NCI-H524 treated with DMSO at 0.1 percent for 48 hours (cell line): ENCODE measurements at places on chromosomes 6 and 20.

GRCh38 chr6:116102873-116103272 is 2.2 kb downstream of the NT5DC1 start:
- DNase-seq: no peak

GRCh38 chr20:53332022-53332837 is 261.4 kb downstream of the ZNF217 start:
- DNase-seq: no peak

GRCh38 chr6:16380220-16380809 is 141.9 kb downstream of the GMPR start:
- no peak for DNase-seq

GRCh38 chr6:129329678-129330077 is 380.3 kb downstream of the ARHGAP18 start:
- DNase-seq: peak; percentile 25

DNA sequence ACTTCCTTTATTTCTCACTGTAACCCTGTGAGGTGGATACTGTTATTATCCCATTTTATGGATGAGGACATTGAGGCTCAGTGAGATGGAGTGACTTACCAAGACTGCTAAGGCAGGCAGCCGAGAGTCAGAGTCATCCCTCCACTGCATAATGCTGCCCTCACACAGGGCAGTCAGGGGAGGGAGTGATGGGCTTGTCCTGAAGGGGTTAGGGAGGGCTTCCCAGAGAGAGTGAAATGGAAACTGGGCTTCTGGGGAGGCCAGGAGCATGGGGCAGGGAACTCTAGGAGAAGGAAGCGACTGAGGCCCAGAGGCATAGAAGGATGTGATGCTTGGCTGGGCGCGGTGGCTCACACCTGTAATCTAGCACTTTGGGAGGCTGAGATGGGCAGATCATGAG is 31.1 kb downstream of the TM9SF4 start:
- no peak for DNase-seq

GRCh38 chr6:11096109-11096508 is 2.5 kb downstream of the SMIM13 start:
- no peak for DNase-seq

DNA sequence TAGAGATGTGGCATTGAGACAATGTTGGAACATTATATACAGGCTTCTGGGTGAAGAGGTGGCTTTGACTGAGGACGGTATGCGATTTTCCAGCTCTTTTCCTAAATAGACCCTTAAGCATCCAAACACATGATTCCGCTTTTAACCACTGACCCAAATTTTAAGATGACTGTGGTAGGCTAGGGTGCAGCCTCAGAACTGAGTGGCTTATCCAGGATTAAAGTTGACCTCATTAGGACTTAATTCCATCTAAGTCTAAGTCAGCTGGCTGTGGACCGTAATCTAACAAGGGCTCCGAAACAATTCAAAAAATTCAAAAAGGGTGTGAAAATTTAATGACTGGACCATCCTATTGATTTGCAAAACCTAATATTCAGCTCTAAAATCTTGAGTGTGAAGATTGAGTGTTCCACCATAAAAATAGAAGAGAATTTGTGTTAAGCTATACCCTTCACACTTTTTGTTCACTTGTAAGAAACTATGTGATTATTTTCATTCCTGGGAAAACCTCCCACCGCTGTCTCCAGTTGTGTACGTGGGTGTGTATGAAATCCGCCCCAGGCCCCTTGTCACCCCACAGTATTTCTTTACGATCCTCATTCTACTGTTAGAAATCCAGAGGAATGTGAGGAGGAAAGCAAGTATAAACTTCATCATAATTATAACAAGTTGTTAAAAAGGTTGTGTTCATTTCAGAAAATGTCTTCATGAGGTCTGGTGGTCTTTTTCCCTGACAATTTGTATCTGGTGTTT is 2.7 kb downstream of the PCMTD2 start:
- no peak for DNase-seq

GRCh38 chr6:167442245-167442644 is 117.4 kb downstream of the TTLL2 start:
- DNase-seq: peak; percentile 24

DNA sequence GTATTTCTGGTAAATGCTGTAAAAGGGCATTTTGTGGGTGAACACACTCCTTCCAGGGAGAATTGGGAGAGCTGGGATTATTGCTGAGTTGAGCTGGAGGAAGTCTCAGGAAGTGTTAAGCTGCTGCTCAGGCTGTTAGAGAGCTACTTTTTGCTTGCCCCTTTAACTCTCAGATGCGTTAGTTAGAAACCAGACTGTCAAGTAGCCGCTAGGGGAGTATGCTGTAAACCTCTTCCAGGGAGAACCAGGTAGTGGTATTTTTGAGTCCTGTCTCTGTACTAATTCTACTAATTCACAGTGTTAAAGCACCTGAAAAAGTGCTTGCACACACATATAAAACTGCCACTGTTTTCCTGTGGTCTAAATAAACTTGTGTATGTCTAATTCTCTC is 6.6 kb upstream of the GFRAL start:
- no peak for DNase-seq

- DNase-seq: no peak
Observed at GRCh38 chr20:4666001-4666479, 55.7 kb upstream of the PRND start.

GRCh38 chr6:322940-323729 is 30.8 kb downstream of the DUSP22 start:
- no peak for DNase-seq

DNA sequence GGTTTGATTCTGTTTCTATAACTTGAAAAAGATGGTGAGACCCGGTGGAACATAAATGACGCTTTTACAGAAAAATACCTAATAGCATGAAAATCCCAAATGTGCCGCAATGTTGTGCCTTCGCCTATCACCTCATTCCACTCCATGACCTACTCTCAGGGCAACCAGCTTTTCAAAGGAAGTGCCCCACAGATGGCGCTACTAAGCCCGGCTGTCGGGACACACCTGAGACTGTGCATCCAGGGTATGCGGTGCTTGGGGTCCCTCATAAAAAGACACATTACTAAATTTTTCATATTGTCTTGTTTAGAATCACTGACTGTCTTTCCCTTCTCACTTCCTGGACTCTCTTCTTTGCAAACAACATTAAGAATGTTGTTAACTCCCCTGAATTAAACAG is 145.5 kb upstream of the RPS6KA2 start:
- no peak for DNase-seq

DNA sequence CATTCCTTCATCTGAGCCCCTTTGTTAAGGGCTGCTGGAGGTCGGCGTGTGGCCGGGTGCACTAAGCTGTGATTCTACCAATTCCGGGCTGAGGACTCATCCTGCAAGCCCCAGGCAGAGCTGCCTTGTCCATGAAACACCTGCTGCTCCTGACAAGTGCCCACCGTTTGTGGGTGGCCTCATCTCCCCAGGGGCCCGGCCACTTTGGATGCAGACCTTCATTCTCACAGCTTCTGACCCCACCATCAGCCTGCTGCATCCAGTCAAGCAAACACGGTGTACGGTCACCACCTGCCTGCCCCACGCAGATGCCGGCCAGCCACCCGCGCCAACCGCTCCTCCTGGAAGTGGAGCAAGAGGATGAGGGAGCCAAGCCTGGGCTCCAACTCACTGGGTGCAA is 382.7 kb downstream of the THBS2 start:
- DNase-seq: no peak

DNA sequence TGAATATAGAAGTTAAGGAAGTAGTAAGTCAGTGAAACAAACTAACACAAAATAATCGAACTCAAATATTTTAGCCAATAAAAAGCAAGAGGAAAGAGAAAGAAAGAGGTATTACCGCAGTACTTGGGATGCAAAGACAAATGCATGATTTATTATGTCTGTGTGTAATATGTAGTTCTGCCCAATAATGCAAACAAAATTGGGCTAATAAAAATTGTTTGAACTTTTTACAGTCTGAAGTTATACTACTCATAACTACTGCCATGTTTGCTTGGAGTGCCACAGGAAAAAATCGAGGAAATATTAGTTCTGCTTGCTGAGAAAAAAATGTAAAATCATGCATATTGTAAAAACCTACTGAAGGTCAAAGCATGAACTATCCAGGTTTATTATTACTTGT is 360.3 kb upstream of the KCNQ5 start:
- no peak for DNase-seq

GRCh38 chr20:32592022-32592421 is 6.9 kb upstream of the NOL4L start:
- no peak for DNase-seq

DNA sequence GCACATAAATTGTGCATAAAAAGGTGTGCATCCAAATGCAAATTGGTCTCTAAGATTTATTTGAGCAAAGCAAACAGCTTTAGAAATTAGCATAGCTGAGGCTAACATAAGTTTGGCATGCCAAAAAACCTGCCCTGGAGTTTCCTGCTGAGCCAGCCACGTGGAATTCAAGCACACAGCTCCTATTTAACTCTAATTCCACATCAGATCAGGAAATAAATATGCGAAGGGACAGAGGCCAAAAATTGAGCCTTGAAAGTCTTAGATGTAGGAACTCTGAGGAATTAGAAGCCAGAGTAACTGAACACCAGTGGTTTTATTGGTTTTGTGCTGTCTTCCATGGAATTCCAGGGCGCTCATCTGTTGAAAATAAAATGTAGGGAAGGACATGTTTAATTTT is 19.6 kb downstream of the SOBP start:
- DNase-seq: no peak

- peak; percentile 86 for DNase-seq
Observed at GRCh38 chr6:37362101-37362828, 8.5 kb downstream of the RNF8 start.

GRCh38 chr6:30887901-30888815 is 3.8 kb downstream of the DDR1 start:
- no peak for DNase-seq

- no peak for DNase-seq
Observed at GRCh38 chr6:76264468-76264867, 192.0 kb upstream of the IMPG1 start.

GRCh38 chr20:25323496-25324246 is 67.0 kb downstream of the ABHD12 start:
- DNase-seq: no peak

DNA sequence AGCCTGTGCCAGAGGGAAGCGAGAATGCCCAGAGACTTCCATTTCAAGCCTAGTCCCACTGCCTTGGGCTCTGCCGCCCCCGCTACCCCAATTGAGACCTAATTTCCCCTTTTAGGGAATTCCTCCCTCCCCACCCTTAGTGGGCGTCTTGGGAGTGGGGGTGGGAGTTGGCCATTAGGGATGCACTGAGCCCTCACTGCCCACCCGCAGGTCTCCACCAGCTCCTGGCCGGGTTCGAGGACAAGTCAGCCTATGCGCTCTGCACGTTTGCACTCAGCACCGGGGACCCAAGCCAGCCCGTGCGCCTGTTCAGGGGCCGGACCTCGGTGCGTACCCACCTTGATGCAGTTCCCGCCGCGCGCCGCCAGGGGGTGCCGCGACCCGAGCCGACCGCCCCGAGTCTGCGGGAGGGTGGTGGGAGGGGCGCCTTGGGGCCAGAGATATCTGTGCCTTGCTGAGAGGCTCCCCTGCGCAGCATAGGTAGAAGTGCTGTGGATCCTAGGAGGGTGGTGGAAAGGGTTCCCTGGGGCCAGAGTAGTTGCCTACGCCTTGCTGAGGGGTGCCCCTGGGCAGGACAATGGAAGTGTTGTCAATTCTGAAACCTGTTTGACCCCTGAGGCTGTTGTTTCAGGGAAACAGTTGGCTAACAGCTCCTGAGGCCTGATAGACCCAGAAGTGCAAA is 9.2 kb downstream of the ITPA start:
- no peak for DNase-seq

- DNase-seq: no peak
Observed at GRCh38 chr20:5146871-5147592, 20.2 kb downstream of the CDS2 start.

GRCh38 chr20:31713312-31714273 is 9.1 kb downstream of the BCL2L1 start:
- DNase-seq: no peak

DNA sequence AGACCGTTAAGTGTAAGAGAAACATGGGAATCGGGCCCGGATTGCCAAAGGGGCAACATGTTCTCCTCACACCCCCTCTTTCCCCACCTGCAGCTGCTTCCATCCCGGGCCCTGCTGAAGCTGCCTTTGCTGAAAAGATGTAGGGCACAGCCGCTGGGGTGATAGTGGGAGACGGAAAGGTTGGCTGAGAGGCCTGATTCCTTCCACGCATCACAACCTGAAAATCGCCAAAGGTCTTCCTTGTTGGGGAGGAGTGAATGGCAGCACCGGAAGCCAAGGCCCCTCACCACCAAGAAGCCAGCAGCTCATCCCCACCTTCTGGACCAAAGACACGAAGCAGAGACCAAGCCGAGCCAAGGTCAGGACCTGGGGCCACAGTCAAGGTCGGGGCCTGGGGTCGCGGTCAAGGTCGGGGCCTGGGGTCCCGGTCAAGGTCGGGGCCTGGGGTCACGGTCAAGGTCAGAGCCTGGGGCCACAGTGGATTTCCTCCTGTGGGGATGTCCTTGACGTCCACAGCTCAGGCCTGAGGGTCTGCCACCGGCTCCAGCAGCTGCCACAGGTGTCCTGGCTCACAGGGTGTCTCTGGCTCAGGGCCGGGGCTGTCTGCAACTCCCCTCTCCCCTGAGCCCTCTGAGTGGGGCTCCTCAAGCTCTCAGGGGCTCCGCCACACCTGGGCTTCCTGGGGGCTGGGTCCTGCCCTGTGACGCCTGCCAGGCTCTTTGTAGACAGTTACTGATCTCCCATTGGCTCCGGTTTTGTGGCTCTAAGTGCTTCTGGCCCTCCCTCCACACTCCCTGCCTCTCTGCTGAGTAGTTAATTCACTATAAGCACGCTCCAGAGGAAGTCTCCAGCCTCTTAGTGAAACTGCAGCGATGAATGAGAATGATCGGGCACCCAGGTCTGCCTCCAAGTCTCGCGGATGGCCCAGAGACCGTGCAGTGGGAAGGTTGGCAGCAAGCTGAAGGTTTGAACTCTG is 5.5 kb upstream of the CHRNA4 start:
- no peak for DNase-seq

- no peak for DNase-seq
Observed at GRCh38 chr20:24470746-24471582, 1.5 kb downstream of the SYNDIG1 start.

DNA sequence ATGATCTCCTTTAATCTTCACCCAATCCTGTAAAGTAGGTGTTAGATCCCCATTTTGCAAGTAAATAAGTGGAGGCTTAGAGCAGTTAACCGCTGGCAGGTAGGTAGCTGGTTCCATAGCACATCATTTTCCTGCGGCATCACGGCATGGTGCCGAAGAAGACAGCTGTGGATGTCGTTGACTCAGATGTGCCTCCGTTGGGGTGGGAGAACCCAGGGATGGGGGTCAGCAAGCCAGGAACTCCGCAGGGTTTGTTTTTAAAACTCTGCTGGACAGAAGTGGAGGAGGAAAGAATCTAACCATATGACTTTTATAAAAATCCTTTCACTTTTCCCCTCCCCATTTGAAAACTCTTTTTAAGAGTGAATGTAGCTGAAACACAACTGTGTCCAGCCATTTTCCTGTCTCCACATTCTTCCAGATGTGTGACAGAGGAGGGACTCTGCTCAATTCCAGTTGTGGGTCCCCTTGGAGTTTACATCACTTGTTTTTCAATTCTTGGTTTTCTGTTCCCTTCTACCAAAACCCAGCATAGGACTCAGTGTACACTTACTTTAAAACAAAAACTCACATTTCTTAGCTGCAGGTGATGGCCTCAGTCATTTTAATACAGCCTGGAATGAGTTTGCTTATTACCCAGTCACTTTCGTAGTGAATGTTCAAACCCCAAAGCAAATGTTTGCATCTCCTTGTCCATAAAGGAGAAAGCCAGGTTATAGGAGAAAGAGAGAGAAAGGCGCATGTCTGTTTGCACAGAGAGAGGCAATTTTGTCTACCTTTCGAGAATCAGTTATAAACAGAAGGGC is 27.6 kb upstream of the PI16 start:
- DNase-seq: no peak

- DNase-seq: peak; percentile 59
Observed at GRCh38 chr20:19757487-19758132, 448 bp upstream of the RIN2 start.

- no peak for DNase-seq
Observed at GRCh38 chr6:87623248-87623647, 33.3 kb downstream of the ORC3 start.
